CD4-positive, alpha-beta T cell treated with Interferon gamma for 1 hour (primary cell): ENCODE measurements at places on chromosomes 3 and 15.

DNA sequence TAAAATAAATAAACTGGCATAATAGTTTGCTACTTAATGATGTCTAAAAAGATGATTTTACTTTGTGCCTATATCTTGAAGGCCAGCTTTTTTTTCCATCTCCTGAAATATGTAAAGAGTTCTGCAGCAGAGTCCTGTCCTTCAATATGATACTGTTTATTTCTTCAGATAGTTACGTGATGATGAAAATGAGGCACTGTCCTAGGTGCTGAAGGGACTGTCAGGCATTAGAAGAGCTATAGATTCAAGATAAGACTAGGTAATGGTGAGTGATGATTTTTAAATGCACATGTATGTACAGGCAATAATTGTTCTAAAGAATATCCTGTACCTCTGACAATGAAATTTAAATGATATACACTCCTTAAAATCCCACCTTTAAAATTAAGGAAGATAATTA, 326.9 kb upstream of the DNAJC19 start:
- DNase-seq = no peak

- DNase-seq = no peak
Measured at GRCh38 chr3:97705764-97706163, 58.8 kb upstream of the ARL6 start.

GRCh38 chr3:127645371-127646015, 16.5 kb downstream of the PODXL2 start:
- no peak for DNase-seq

DNA sequence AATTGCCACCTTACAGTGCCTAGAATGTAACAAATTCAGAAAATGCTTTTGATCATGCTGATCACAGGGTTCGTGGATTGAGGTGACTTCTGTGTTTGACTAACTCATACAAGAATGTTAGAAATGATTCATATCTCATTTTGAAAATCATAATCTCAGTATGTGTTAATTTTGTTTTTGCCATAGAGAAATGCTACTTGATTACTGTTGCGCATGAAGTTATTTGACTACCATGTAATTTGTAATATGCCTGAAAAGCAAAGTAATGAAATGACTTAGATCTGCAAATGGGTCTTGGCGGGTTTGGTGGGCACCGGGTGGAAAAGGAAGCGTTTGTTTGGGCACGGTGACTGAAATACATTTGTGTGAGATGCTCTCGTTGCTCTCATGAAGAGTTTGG, 173.6 kb upstream of the BHLHE40 start:
- DNase-seq = no peak

DNA sequence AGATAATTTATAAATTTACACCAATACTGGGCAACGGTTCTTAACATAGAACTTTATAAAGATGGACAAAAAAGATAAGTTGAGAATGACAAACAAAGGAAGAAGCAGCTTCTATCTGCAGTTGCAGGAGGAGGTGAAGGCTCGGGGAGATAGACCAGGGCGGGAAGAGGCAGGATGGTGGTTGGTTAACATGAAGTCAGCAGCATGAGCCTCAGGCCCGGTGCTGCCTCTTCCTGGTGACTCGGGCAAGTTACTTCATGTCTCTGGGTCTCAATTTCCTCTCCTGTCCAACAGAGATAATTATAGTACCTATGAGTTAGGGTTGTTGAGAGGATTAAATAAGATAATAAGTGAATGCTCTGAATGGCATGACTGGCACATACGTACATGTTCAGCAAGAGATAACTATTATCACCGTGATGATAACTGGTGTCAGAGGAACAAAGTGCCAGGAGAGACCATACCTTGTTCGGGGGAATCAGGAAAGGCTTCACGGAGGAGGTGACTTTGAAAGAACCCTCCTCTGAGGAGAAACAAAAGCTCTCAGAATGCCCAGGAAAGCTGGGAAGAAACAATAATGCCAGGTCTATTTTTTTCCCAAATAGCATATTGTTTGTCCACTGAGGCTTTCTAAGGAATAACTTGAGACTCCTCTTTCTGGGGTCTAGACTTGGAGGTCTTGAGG, 4.4 kb downstream of the PAK6 start:
- DNase-seq = no peak

DNA sequence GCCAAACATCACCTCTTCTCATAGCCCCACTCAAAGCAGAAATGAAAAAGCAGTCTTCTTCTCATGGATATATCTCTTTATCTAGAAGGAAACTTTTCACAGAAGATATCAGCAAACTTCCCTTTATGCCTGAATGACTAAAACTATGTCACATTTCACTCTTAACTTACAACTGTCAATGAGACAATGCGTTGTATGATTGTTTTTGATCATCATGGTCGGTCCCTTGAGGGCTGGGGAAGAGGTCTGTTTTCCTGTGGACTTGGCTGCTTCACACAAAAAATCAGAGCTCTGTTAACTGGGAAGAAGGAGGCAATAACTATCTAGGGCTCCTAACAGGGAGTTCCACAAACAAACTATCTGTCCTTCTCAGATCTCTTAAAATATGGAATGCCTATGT, 5.1 kb downstream of the NLGN1 start:
- no peak for DNase-seq

GRCh38 chr3:33807191-33807590, 8.8 kb downstream of the PDCD6IP start:
- DNase-seq = no peak

DNA sequence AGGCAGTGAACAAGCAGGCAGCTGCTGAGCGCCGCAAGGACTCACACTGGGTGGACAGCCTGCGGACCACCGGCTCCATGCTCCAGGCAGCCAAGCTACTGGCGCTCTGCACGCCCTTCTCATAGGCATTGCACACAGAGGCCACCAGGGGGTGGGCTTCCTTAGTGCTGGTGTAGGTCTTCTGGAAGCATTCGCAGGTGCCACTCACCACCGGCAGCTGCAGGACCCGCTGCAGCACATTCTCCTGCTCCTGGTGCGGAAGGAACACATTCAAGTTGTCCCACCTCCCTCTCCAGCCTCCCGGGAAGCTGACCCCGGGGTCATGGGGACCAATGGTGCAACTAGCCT, 6.0 kb downstream of the PLIN1 start:
- DNase-seq = no peak

DNA sequence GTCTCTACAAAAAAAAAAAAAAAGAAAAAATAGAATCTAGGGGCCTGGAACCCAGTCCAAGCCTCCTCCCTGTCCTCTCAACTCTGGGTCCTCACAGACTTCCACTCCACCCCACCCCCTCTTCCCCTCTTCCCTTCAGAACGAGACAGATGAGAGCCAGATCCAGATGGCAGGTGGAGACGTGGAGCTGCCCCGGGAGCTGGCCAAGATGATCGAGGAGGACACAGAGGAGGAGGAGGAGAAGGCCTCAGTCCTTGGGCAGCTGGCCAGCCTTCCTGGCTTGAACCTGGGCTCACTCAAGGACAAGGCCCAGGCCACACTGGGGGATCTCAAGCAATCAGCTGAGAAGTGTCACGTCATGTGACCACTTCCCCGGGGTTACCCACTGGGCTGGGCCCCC, 3.6 kb downstream of the CPLX3 start:
- no peak for DNase-seq

DNA sequence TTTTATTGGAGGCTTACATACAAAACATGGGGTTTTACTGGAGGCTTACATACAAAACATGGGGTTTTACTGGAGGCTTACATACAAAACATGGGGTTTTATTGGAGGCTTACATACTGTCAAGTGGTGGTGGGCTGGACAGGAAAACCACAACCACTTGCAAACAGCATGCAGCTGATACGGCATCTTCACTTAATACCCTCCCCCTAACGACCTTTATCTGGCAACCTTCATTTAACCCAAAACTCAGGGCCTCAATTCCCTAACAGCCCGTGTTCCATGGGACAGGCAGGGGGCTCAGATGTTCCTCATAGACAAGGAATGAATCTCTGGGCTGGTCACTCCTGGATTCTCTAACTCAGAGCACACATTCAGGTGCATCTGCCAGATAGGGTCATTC, 137.1 kb downstream of the CD47 start:
- no peak for DNase-seq

- no peak for DNase-seq
Measured at GRCh38 chr3:123668906-123669305, 84.1 kb upstream of the HACD2 start.

DNA sequence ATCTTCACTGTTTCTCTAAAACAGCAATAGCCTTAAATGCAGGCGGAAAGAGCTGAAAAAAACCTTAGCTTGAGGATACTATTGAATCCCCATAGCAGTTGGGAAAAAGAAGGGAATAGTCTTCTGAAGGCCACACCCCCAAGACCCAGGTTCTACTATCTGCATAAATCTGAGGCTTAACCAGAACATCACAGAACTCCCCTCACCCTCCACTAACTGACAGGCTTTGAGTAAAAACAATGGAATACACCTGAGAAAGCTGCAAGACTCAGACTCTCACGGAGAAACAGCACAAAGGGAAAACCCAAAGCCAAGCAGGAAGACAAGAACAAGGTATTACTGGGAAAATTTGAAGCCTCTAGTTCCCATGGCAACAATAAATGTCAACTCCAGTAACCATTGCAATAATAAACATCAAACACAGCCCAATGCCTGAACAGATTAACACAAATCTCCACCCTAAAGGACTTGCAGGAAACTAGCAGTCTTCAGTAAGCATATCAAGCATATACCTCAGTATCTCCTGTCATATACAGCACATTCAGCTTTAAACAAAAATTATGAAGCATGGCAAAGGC, 56.4 kb downstream of the TMCC1 start:
- no peak for DNase-seq

DNA sequence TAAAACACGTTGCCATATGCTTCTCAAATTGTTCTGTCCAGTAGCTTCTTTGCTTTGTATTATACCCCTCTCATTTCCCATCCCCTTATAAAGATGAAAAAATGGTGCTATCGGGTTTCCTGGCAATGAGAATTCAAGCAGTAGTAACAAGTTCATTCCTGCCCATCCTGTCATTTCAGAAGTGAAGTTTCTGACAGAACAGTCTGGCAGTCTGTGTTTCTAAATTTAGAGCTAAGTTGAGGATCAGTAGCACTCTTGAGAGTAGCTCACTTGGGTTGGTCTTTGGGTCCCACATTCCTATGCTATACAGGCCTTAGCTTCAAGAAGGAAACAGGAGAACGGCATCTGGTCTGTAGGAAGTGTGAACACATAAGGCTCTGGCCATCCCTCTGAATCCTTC, 134.6 kb downstream of the GHSR start:
- no peak for DNase-seq

- no peak for DNase-seq
Measured at GRCh38 chr3:187401856-187402255, 33.7 kb downstream of the RTP4 start.

DNA sequence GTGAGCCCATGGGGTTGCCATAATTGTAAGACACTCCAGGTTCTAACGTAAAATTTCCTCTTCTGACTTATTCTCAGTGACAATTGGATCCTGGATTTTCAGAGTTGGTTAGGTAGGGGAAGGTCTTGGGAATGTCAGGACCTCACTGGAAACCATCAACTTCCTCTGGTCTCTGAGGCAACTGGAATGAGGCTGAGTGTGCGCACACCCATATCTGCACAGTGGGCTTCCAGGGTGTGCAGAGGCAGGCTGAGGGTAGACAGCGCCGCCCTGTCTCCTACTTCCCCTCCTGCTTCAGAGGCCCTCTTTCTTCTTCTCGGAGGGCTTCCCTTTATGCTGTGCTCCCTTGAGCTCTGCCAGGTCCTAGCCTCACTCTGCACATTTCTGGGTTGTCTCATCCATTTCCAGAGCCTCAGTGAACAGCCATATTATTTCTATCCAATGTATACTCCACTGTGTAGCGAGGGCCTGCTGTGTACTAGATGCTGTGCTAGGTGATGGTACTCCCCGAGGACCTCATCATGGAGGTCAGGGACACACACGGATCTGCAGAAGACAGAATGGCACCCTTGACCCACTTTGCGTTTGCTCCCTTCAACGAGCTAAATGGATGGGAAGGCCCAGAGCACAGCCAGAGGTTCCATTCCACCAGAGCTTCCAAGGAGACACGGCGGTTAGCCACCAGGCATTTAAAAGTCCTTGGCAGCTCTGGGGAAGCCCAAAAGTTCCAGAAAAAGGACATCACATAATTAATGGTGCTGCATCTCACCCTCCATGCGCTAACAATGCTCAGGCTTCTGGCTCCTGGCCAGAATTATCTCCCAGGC, 18.3 kb downstream of the ACAA1 start:
- DNase-seq = no peak

- no peak for DNase-seq
Measured at GRCh38 chr15:36066757-36067156, 512.7 kb upstream of the CDIN1 start.

- no peak for DNase-seq
Measured at GRCh38 chr3:177789500-177789899, 592.2 kb upstream of the TBL1XR1 start.

GRCh38 chr3:160986069-160986468, 119.1 kb downstream of the B3GALNT1 start:
- no peak for DNase-seq

DNA sequence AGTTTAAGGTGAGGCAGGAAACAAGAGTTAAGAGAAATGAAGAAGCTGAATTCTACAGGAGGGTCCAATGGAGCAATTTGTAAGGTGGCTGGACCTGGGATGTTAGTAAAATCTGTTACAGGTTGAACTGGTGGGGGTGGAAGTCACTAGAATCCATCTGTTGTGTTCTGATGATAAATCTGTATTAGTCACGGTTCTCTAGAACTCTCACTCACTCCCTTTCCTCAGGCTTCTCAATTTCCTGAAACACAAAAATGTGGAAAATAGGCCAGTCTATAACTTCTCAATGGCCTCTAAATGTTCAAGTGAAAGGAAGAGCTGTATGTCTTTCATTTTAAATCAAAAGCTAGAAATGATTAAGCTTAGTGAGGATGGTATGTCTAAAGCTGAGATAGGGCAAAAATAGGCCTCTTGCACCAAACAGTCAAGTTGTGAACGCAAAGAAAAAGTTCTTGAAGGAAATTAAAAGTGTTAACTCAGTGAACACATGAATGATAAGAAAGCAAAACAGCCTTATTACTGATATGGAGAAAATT, 180.2 kb upstream of the CBLB start:
- no peak for DNase-seq

GRCh38 chr15:49810720-49811119, 189.9 kb downstream of the DTWD1 start:
- DNase-seq = no peak

GRCh38 chr3:100554373-100554676, 55.1 kb upstream of the ADGRG7 start:
- DNase-seq = no peak

DNA sequence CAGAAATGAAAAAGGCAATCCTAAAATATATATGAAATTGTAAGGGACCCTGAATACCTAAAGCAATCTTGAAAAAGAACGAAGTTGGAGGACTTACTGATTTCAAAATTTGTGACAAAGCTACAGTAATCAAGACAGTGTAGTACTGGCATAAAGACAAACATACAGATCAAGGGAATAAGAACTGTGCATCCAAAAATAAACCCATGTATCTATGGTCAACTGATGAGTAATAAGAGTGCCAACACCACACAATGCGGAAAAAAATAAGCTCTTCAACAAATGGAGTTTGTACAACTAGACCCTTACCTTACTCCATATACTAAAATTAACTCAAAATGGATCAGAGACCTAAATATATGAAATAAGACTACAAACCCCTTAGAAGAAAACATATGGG, 29.6 kb downstream of the GSK3B start:
- DNase-seq = no peak
